ENCODE measurements at places on chromosomes 1 and 21. TPM values are rescaled to one million over a fixed set of nuclear protein-coding genes. Genes with fewer than 3 reads are reported as not detected.

Gene MPL
- not detected for total RNA-seq

Gene CELA3A
- total RNA-seq: not detected

Gene C4BPA
- total RNA-seq: not detected

DNA sequence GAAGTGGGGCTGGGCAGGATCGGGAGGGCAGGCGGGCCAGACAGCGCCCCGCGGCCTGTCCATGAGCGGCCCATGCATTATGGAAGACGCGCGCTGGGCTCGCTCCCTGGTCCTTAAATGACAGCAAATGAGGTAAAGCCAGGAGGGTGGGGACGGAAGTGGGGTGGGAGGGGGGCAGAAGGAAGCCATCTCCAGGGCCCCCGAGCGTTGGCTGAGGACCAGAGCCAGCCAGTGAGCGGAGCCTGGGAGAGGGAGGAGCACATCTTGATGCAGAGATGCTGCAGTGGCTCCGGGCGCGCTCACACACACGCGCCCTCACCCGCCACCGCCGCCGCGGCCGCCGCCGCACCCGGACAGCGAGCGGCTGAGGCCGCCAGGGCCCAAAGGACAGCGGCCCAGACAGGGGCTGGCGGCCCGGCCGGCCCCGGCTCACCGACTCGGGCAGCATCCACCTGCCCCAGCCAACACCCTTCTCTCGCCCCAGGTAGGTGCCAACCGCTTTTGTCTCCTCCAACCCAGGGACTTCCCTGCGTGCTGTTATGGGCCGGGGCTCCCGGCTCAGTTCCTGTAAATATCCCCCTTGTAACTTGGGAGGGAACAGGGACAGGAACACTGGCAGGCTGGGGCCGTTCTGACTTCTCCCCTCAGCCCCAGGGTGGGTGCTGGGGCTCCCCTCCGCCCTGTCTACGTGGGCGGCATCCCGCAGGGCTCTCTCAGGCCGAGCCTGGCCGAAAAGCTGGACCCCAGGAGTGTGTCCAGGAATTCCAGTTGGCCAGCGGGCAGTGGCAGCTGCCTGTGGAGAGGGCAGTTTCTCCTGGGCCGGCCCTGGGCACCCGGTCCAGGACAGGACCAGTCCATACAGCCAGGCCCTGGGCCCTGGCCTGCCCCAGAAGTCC is at the start of gene CNTN2:
CNTN2 (plus strand) TSS at position 302 of the 896 bp plus-strand sequence. CDS start 9,974 bp downstream, outside the sequence.
- no peaks in the 10 kb centered on the region for H3K4me1 ChIP-seq
- peaks cover 51% of the 10 kb centered on the region for H3K27me3 ChIP-seq
- no peak for DNase-seq
- no peaks in the 10 kb centered on the region for H3K36me3 ChIP-seq

DNA sequence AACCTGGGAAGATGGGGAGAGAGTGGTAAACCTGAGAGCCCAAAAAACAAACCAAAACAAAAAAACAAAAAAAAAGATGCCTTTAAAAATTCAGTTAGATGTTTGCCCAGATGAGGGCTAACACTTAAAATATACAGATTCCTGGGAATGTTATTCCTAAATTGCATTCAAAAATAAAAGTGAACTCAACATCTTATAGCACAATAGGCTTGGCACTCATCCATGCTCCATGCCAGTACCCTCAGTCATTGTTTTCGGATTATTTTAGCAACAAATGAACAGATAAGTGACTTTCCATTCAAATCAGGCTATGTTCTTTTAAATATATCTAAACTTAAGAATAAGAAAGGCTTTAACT is 3.7 kb downstream of the ATP1A1 start:
- H3K27me3 ChIP-seq: peaks cover 4% of the 10 kb centered on the region
- no peak for DNase-seq
- peak overlapping the region; percentile 83 for H3K27ac ChIP-seq
- H3K4me3 ChIP-seq: peak overlapping the region; percentile 98
- H3K4me1 ChIP-seq: peaks cover 72% of the 10 kb centered on the region
- peaks cover 40% of the 10 kb centered on the region for H3K36me3 ChIP-seq

GRCh38 chr1:10860218-10860617 is 63.8 kb upstream of the CASZ1 start:
- peaks cover 30% of the 10 kb centered on the region for H3K27me3 ChIP-seq
- DNase-seq: no peak
- H3K36me3 ChIP-seq: no peaks in the 10 kb centered on the region
- H3K27ac ChIP-seq: no peak overlapping the region
- H3K4me1 ChIP-seq: no peaks in the 10 kb centered on the region
- no peak overlapping the region for H3K4me3 ChIP-seq

DNA sequence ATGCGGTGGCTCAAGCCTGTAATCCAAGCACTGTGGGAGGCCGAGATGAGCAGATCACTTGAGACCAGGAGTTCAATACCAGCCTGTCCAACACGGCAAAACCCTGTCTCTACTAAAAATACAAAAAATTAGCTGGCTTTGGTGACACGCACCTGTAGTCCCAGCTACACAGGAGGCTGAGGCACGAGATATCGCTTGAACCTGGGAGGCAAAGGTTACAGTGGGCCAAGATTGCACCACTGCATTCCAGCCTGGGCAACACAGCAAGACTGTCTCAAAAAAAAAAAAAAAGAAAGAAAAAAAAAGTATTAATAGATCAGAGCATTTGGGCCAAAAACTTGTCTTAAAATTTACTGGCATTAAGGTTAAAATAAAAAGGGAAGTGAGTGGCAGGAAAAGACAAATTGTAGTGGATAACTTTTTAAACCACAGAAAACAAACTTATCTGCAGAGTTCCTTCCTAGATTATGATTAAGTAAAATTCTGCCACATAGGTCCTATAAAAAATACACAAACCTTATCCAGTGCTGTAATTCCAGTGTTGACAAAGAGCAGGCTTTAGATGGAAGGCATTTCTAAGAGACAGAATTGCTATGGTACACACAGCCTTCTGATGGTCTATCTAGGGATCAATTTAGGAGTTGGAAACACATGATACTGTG is 53.3 kb downstream of the EIF4G3 start:
- DNase-seq: no peak
- H3K4me3 ChIP-seq: no peak overlapping the region
- no peaks in the 10 kb centered on the region for H3K27me3 ChIP-seq

DNA sequence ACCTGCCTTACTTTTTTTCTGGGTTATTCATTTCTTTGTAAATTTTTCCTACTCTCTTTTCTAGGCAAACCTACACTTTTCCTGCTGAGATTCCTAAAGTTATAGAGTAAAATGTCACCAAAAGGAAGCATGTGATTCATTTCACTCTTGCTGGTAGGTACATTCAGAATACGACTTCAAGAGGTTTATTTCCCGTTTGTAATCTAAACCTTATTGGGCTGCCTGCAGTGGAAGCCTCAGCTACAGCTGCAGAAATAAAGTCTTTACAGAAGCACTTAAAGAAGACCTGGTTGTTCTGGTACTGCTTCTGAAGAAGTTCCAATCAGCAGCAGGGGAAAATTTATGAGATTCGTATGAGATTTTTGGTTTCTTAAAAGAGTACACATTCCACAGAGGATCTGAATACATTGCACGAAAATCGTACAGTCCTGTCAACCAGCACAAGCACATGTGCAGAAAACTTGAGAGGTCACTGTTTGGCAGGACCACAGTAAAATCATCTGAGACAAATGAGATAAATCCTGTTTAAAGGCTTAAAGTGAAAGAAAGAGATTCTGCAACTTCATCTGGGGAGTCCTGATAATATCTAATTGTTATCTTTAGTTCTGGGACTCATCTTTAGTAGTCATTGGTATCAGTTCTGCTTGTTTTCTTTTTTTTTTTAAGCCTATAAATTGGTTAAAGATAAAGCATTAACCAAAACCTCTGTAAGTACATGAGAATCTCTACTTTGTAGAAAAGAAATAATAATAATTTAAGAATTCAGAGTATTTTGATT is 109.9 kb upstream of the ADGRL2 start:
- no peaks in the 10 kb centered on the region for H3K36me3 ChIP-seq
- no peaks in the 10 kb centered on the region for H3K27me3 ChIP-seq
- H3K4me3 ChIP-seq: no peak overlapping the region
- no peak for DNase-seq
- H3K4me1 ChIP-seq: no peaks in the 10 kb centered on the region

GRCh38 chr1:50155541-50155940 is 46.8 kb downstream of the ELAVL4 start:
- no peaks in the 10 kb centered on the region for H3K27me3 ChIP-seq
- H3K27ac ChIP-seq: no peak overlapping the region
- no peaks in the 10 kb centered on the region for H3K4me1 ChIP-seq
- DNase-seq: no peak

DNA sequence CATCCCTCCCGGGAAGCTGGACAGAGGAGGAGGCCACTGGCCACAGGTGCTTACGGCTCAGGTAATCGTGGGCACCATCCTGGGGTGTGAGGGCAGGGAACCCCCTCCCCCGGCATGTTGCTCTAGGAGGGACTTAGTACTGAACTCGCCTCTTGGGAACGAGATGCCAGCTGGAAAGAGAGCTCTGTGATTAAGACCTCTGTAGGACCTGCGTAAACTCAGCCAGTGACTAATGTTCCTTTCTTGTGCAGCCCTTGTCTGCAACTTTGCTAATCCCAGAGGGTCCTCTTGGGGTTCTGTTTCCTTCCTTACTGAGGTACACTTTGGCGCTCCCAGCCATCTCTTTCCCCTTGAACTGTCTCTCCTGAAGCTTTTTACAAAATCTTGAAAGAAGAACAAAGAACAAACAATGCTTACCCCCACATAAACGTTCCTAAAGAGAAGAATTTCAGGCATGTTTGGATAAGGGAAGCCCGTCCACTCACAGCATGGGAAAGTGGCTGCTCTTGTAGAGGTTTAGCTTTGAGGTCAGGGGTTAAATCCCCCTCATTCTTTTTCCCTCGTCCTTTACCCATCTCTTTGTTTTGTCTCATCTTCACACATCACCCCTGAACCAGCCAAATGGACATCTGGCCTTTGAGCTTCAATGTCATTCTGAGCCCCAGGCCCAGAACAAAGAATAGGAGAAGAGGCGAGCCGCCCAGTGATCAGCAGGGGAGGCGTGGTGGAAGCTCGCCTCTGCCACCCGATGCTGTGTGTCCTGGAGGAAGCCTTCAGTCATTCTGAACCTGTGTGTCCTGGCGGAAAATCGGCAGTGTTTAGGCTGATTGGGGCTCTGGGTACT is 37.4 kb downstream of the CITED4 start:
- no peak overlapping the region for H3K27ac ChIP-seq
- H3K4me1 ChIP-seq: peaks cover 18% of the 10 kb centered on the region
- no peaks in the 10 kb centered on the region for H3K36me3 ChIP-seq
- DNase-seq: no peak

DNA sequence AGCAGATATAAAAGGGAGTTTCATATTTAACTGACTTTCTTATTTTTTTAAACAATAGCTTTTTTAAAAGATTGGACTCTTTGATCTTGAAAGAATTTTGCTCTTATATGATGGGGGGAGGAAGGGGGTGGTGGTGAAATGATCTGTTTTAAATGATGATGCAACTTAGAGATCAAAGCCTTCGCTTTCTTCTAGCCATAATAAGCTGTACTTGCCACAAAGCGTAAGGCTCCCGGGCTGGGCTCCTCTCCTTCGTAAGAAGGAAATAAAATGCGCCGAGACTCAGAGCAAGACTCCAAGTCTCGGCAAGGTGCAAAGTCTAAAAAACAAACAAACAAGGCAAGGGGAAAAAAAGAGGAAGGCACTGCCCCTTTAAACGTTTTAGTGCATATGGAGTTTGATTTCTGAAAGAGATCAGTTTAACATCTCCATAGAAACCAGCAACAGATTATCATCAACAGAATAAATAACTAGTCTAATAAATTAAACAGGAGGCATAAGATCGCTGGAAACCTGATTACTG is 3.3 kb downstream of the CASZ1 start:
- H3K4me3 ChIP-seq: peak overlapping the region; percentile 25
- no peak overlapping the region for H3K27ac ChIP-seq
- peaks cover 12% of the 10 kb centered on the region for H3K4me1 ChIP-seq
- no peaks in the 10 kb centered on the region for H3K36me3 ChIP-seq
- peaks cover 40% of the 10 kb centered on the region for H3K27me3 ChIP-seq
- no peak for DNase-seq

DNA sequence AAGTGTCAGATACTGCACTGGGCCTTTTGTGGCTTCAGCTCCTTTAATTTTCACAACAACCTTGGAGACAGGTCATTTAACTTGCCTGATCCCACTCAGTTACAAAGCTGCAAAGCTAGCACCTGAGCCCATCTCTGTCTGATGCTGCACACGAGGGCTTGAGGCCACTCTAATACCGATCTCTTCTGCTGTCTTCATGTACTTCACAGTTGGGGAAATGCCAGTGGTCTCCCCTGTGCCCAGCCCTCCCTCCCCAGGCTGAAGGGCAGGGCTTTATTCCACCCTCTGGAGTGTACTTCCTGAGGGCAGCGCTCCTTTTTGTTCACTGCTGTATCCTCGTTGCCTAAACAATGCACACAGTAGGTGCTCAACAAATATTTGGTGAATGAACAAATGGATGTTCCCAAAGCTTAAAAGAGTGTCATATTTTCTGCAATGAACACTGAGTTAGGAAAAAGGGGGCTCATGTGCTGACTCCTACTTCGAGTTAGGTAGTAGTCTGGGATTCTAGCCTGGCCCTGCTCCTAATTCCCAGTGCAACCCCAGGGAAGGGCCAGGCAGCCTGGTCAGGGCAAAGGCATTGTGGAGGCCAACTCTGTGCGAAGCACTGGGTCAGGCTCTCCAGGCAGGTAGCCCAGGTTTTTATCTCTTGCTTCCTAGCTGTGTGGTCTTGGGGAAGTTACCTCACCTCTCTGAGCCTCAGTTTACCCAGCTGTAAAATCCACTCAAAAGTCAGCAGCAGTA is 1.1 kb downstream of the TMCO4 start:
- H3K27ac ChIP-seq: peak overlapping the region; percentile 64
- peaks cover 18% of the 10 kb centered on the region for H3K36me3 ChIP-seq
- no peak for DNase-seq
- peaks cover 49% of the 10 kb centered on the region for H3K4me1 ChIP-seq
- peak overlapping the region; percentile 71 for H3K4me3 ChIP-seq

DNA sequence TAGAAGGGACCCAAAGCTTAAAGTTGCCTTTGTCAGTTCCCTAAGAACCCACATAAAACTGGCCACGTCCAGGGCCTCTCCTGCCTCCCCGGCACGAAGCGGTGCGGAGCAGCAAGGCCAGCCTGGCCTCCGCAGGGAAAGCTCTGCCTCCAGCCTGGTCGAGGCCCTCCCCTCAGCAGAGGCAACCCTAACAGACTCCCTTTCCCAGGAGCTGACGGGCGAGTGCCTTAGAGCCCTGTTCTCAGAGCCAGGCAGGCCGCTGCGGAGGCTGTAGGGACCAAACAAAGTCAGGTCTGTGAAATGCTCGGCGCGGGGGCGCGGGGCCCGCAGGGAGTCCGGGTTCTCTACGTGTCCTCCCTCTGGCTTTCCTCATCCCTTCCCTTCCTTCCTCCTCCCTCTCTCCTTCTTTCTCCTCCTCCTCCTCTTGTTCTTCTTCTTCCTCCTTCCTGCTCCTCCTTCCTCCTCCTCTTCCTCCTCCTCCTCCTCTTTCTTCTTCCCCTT is 40.7 kb downstream of the RIPK4 start:
- peaks cover 38% of the 10 kb centered on the region for H3K27me3 ChIP-seq
- no peak for DNase-seq
- no peak overlapping the region for H3K4me3 ChIP-seq
- H3K27ac ChIP-seq: no peak overlapping the region
- H3K36me3 ChIP-seq: no peaks in the 10 kb centered on the region
- no peaks in the 10 kb centered on the region for H3K4me1 ChIP-seq

GRCh38 chr1:59046730-59047157 is 250.2 kb upstream of the FGGY start:
- peak; percentile 55 for DNase-seq
- no peaks in the 10 kb centered on the region for H3K27me3 ChIP-seq

GRCh38 chr1:6145864-6146410 is 34.2 kb downstream of the CHD5 start:
- H3K36me3 ChIP-seq: no peaks in the 10 kb centered on the region
- H3K27ac ChIP-seq: no peak overlapping the region
- no peak overlapping the region for H3K4me3 ChIP-seq
- peaks cover 3% of the 10 kb centered on the region for H3K27me3 ChIP-seq
- H3K4me1 ChIP-seq: peaks cover 3% of the 10 kb centered on the region

- no peaks in the 10 kb centered on the region for H3K36me3 ChIP-seq
- no peak overlapping the region for H3K27ac ChIP-seq
- H3K4me1 ChIP-seq: peaks cover 7% of the 10 kb centered on the region
- H3K27me3 ChIP-seq: peaks cover 4% of the 10 kb centered on the region
- no peak overlapping the region for H3K4me3 ChIP-seq
Measured at GRCh38 chr1:46429436-46429835, 35.3 kb downstream of the FAAH start.
